ENCODE measurements at places on chromosomes 1 and 21.

DNA sequence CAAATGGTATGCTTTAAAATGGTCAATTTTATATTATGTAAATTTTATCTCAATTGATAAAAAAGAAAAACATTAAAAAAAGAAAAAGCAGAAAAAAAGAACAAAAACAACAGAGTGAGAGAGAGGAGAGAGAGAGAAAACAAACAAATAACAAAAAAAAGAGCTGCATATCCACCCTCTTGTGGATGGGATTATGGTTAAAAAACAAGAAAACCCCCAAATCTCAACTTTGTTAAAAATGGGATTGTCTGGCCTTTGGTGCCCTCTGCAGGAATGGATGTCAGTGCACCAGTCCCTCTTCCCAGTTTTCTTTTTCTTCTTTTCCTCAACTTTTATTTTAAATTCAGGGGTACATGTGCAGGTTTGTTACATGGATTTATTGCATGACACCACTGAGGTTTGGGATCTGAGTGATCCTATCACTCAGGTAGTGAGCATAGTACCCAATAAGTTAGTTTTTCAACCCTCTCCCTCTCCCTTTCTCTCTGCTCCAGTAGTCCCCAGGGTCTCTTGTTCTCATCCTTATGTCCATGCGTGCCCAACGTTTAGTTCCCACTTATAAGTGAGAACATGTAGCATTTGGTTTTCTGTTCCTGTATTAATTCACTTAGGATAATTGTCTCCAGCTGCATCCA, 28.1 kb downstream of the RNF187 start:
- DNase-seq, result peak; percentile 31

GRCh38 chr1:240424740-240425464, 187.1 kb downstream of the GREM2 start:
- DNase-seq, result no peak

GRCh38 chr1:177442584-177442983, 271.8 kb downstream of the BRINP2 start:
- no peak for DNase-seq

- no peak for DNase-seq
Observed at GRCh38 chr1:89199525-89200031, 836 bp upstream of the GBP4 start.
